ENCODE measurements at places on chromosomes 2 and 18.

GRCh38 chr2:101089419-101089818 is 61.8 kb downstream of the TBC1D8 start:
- DNase-seq, result no peak

- no peak for DNase-seq
These were observed 12.5 kb upstream of the TEX261 start for GRCh38 chr2:71006955-71007799.

- DNase-seq, result no peak
These were observed 90.4 kb downstream of the TPO start for GRCh38 chr2:1503471-1504310.

DNA sequence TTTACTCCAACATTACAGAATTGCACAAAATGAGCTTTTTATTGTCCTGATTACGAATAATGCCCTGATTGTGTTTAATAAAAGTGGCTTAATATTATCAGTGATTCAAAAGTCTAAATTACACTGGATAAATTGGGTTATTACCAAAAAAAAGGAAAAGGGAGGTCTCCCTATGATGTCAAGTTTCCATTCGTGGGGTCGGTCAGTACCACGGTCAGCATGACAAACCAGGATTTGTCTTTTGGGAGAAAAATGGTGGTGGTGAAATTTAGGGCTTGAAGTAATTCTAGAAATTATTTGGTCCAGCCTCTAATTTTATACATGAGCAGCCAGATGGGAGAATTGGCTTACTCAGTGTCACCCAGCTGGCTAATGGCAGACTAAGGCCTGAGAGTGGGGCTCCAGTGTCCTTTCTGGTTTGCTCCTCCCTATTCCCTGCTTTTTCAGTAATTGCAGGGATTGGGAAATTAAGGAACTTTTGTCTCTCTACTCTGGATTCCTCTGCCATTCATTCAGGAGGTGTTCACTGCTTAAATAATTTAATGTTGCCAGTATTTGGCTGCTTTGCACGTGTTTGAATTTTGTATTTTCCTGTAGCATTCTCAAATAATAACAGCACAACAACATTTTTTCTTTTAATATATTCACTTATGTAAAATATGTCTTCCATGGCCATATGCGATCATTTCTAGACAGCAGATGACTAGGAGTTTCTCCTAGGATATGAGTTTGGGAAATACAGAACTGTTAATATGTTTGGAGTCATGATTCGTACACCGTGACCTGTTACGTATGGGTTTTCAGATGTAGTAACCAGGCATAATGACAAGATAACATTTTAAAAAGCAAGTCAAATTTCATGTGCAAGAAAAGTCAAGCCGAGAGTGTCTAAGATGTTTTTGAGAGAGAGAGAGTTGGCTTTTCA is 128.9 kb upstream of the NOSTRIN start:
- no peak for DNase-seq

DNA sequence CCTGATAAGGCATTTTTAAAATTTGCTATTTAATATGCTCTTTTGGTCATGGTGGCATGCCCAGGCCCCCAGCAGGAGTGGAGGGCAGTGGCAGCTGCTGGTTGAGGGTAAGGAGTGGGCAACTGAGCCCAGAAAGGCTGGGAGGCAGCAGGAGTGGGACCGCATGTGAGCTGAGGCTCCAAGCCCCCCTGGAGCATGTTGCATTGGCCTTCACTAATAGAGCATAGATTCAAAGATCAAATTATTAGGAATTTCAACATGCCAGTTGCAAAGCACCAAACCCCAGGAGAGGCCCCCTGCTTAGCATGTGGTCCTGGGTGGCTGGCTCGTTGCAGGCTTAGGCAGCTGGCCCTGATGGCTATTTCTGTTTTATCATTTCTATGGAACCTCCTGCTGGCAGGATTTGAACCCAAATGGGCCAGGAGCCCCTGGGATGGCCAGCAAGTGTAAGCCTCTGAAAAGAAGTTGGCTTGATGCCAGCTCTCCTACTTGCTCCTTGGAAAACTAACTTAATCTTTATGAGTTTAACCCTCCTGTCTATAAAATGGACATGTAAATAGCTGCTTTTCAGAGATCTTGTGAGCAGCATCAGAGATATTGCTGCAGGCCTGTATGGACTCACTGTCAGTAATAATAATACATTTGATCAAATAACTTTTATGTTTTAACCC is 42.1 kb upstream of the TMEM131 start:
- no peak for DNase-seq

DNA sequence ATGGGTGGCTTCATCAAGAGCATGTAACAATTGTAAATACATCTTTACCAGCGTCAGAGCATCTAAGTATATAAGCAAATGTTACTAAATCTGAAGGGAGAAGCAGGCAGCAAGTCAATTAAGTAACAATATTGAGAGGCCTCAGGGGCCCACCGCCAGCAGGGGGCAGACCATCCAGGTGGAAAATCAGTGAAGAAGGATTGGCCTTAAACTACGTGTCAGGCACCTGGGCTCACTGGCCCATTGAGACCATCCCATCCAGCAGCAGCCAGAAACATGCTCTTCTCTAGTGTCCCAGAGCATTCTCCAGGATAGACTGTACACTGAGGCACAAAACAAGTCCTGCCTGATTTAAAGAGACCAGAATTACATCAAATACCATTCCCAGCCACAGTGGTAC is 96.2 kb upstream of the SNTG2 start:
- DNase-seq, result no peak

DNA sequence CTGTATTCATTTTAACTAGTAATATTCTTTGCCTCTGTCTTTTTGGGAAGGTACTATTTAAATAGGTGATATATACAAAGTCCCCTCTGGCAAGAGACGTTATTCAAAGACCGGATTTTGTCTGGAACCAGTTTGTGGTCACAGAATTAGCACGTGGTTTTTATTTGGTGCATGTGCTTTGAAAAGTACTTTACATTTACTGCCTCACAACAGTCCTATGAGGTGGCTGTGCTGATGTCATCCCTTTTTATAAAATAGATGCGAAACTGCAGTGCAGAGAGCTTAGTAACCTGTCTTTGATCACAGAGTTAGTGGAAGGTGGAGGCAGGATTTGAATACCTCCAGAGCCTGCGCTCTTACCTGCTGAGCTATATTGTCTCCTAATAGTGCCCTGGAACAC is 4.0 kb downstream of the LPIN1 start:
- DNase-seq, result no peak

DNA sequence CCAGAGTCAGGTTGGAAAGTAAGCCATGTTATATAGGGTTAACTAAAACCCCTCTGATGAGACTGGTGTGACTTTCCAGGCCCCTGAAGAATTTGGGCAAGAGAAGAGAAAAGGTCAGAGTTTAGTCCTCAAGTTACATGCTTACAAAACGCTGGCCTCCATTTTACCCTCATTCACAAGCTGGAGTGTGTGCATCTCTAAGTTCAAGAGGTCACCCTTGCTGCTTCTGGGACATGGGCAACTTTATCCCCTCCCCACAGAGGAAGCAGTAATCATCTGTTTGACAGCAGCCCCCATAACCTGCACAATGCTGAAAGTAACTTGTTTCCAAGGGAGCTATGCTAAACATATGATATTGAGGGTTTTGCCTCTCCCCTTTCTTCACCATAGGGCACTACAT is 85.2 kb upstream of the CCDC195 start:
- no peak for DNase-seq

DNA sequence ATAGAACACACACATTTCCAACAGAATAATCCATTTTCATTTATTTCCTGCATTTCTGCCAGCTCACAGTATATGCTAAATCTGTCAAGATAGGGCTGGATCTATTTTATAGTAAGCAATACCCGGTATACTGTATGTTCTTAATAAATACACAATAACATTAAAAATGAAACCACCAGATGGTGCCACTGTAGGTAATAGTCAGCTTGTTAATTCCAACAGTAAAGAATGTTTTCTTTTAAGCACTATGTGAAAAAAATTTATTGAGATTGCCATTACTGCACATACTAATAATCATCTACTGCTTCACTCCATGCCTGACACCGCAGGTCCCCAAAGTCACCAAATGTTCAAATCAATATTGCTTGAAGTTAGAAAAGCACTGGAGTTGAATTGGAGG is 131.5 kb upstream of the PGAP1 start:
- DNase-seq, result no peak

- DNase-seq, result no peak
These were observed 16.1 kb upstream of the ANKRD53 start for GRCh38 chr2:70962211-70962884.

GRCh38 chr2:217149087-217149660 is 289.3 kb upstream of the TNP1 start:
- DNase-seq, result no peak

- no peak for DNase-seq
These were observed 608 bp downstream of the CDH7 start for GRCh38 chr18:65751155-65752085.

- DNase-seq, result no peak
These were observed 52.4 kb downstream of the VSNL1 start for GRCh38 chr2:17592731-17593409.
